Natural killer cell (primary cell): ENCODE measurements at places on chromosomes 7 and 10. TPM values are rescaled to one million over a fixed set of nuclear protein-coding genes. Genes with fewer than 3 reads are reported as not detected.

TMEM229A gene
- not detected for total RNA-seq

PROSER2 gene
- 1.9 TPM for total RNA-seq

SPDYE11 gene
- not detected for total RNA-seq

NEUROG3 gene
- not detected for total RNA-seq

GRCh38 chr7:27344471-27344870 is 101.9 kb downstream of the EVX1 start:
- no peak overlapping the region for H3K27ac ChIP-seq
- H3K27me3 ChIP-seq: no peaks in the 10 kb centered on the region
- no peak for DNase-seq
- no peaks in the 10 kb centered on the region for H3K4me1 ChIP-seq

DNA sequence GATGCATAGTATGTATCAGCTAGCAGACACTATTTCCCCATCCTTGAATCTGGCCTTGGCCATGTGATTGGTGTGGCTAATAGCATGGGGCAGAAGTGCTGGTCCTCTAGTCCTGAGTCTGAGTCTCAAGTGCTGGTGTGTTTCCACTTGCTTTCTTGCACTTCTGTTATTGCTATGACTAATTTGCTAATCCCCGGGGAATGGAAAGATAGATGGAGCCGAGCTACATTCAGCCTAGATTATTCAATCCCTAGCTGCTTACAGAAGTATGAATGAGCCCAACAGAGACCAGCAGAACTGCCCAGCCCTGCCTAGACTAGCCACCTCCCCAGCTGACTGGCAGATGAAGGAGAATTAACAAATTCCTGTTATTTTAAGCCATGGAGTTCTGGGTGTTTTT is 53.2 kb upstream of the SYPL1 start:
- no peaks in the 10 kb centered on the region for H3K36me3 ChIP-seq
- no peak overlapping the region for H3K4me3 ChIP-seq
- H3K4me1 ChIP-seq: no peaks in the 10 kb centered on the region
- DNase-seq: no peak

GRCh38 chr10:26855186-26855585 is 5.6 kb downstream of the ABI1 start:
- no peak overlapping the region for H3K27ac ChIP-seq
- H3K27me3 ChIP-seq: no peaks in the 10 kb centered on the region
- no peak for DNase-seq
- no peak overlapping the region for H3K4me3 ChIP-seq

- no peaks in the 10 kb centered on the region for H3K4me1 ChIP-seq
- no peaks in the 10 kb centered on the region for H3K36me3 ChIP-seq
- H3K4me3 ChIP-seq: no peak overlapping the region
- H3K27ac ChIP-seq: no peak overlapping the region
These were observed 11.7 kb downstream of the CYP26A1 start for GRCh38 chr10:93085272-93085859.

DNA sequence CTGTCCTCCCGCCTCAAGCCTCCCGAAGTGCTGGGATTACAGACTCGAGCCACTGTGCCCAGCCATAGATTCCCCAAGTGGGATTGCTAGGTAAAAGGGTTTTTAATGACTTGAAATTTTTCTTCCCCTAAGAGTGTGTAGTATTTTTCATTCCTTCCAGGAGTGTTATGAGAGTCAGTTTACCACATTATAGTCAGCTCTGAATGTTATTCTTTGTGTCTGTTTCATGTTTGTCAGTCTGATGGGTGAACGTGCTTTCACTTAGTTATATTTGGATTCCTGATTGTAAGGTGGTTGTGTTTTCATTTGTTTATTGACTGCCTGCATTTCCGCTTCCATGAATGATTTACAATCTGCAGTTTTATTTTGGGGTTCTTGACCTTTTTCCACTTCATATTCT is 6.3 kb downstream of the ZNF212 start:
- no peaks in the 10 kb centered on the region for H3K27me3 ChIP-seq
- peaks cover 4% of the 10 kb centered on the region for H3K36me3 ChIP-seq
- H3K4me1 ChIP-seq: peaks cover 4% of the 10 kb centered on the region
- no peak for DNase-seq

DNA sequence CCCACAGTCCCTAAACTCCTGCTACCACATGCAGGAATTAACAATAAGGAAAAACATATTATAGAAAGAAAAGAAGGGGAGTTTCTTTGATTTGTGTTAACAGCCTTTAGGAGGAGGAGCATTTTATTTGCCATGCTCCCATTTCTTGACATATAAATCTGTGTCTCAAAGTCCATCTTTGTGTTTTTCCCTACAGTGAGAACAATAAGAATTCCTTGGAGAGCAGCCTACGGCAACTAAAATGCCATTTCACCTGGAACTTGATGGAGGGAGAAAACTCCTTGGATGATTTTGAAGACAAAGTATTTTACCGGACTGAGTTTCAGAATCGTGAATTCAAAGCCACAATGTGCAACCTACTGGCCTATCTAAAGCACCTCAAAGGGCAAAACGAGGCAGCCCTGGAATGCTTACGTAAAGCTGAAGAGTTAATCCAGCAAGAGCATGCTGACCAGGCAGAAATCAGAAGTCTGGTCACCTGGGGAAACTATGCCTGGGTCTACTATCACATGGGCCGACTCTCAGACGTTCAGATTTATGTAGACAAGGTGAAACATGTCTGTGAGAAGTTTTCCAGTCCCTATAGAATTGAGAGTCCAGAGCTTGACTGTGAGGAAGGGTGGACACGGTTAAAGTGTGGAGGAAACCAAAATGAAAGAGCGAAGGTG is 4.1 kb downstream of the IFIT2 start:
- no peak for DNase-seq
- peaks cover 22% of the 10 kb centered on the region for H3K36me3 ChIP-seq
- no peaks in the 10 kb centered on the region for H3K27me3 ChIP-seq
- no peak overlapping the region for H3K27ac ChIP-seq
- peaks cover 19% of the 10 kb centered on the region for H3K4me1 ChIP-seq

GRCh38 chr10:119189811-119190282 is 11.2 kb upstream of the PRDX3 start:
- H3K36me3 ChIP-seq: no peaks in the 10 kb centered on the region
- no peak overlapping the region for H3K27ac ChIP-seq
- H3K4me3 ChIP-seq: no peak overlapping the region
- peak; percentile 49 for DNase-seq

DNA sequence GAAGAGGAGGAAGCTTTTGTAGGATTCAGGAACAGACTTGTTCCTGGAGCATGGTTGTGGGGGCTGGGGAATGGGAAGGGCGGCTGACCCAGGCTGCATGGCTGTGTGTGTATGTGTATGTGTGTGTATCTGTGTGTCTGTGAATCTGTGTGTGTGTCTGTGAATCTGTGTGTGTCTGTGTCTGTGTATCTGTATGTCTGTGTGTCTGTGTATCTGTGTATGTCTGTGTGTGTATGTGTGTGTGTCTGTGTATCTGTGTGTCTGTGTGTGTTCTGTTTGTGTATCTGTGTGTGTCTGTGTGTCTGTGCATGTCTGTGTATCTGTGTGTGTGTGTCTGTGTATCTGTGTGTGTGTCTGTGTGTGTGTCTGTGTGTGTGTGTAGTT is 6.6 kb upstream of the STX1A start:
- H3K4me3 ChIP-seq: no peak overlapping the region
- H3K36me3 ChIP-seq: no peaks in the 10 kb centered on the region
- peaks cover 5% of the 10 kb centered on the region for H3K27me3 ChIP-seq
- H3K27ac ChIP-seq: no peak overlapping the region
- H3K4me1 ChIP-seq: no peaks in the 10 kb centered on the region

GRCh38 chr10:78843495-78843894 is 225.3 kb upstream of the ZMIZ1 start:
- no peaks in the 10 kb centered on the region for H3K4me1 ChIP-seq
- no peak overlapping the region for H3K27ac ChIP-seq
- no peak overlapping the region for H3K4me3 ChIP-seq
